B cell (primary cell): ENCODE measurements at places on chromosomes 1 and 21.

DNA sequence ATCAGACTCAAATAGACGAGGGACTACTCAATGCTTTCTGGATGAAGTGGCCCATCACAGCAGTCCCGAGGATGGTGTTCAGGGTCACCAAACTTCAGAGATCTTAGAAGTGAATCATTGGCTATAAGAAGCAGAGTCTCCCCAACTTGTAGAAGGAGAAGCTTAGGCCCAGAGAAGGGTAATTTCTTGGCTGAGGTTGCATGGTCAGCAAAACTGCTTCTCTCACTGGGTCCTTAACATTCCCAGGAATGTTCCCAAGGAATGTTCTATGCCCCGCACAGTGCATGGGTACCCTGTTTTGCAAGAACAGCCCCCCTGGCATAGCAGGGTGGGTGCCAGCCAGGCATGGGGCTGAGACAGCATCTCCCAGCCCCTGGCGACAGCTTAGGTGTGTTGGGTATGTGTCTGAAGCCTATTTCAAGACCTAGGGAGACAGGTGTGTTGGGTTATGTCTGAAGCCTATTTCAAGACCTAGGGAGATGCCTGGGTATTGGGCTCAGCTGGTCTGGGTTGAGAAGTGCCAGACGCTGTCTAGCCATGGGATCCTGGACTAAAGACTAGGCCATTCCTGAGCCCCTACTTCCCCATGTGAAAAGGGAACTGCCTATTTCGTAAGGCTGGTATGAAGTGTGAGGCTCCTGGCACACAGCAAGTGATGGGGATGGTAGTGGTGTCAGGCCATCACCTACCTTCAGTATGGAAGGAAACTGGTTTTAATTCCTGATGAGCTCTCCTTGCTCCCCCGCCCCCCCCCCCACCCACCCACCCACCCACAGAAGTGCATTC lies 26.1 kb downstream of the PADI6 start:
- no peak for DNase-seq

GRCh38 chr1:20792196-20792595 lies 5.1 kb upstream of the HP1BP3 start:
- no peak for DNase-seq

- DNase-seq: no peak
These were observed 146.4 kb downstream of the LRIG2 start for GRCh38 chr1:113219377-113219776.

DNA sequence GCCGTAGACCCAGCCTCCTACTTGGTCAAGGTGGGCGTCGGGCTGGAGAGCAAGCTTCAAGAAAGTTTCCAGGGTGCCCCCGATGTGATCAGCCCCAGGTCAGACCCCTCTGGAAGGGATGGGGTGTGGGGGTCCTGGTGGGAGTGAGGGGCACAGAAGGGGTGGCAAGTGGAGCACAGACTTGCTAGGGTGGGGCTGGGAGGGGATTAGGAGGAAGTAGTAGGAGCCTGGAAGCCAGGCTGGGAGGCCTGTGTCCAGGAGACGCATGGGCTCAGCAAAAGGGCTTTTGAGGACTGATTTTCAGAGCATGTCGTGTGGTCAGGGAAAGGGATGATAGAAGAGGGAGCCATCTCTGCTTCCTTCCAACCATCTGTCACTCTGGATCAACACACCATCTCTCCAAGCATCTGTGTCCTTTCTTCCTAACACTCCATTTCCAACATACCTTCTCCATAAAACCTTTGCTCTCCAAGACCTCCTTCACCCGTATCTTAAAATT lies 8.5 kb downstream of the TRIM46 start:
- DNase-seq: no peak

DNA sequence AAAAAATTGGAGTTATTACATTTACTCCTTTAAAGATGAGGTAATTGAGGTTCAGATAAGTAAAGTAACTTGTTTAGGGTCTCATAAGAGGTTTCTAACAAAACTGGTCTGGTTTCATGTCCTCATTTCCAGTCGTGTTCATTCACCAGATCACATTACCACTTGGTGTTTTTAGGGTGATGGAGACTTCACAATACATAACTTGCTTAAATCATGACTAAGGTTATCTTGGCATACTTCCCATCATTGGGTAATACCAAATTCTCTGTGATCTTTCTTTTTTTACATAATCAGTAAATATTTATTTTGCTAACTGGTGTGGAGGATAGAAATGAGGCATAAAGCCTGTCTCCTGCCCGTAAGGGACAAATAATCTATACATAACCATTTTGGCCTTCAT lies 31.6 kb upstream of the RPTN start:
- no peak for DNase-seq

DNA sequence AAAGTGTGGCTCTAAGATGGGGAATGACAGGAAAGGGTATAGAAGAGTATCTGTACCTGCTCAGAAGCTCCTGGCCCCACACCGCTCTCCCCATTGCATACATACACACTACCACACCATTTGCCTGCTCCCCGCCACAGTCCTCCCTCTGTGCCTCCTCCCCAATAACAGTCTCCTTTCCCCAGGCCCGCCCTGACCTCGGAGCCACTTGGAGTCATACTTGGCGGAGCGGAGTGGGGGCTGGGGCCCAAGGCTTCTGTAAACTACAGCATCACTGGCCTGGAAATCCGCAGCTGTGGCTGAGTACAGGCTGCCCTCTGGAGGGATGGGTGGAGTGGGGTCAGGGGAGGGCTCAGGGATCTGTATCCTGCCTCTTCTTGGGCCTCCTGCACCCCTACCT lies 8.6 kb downstream of the SEMA6C start:
- DNase-seq: no peak

DNA sequence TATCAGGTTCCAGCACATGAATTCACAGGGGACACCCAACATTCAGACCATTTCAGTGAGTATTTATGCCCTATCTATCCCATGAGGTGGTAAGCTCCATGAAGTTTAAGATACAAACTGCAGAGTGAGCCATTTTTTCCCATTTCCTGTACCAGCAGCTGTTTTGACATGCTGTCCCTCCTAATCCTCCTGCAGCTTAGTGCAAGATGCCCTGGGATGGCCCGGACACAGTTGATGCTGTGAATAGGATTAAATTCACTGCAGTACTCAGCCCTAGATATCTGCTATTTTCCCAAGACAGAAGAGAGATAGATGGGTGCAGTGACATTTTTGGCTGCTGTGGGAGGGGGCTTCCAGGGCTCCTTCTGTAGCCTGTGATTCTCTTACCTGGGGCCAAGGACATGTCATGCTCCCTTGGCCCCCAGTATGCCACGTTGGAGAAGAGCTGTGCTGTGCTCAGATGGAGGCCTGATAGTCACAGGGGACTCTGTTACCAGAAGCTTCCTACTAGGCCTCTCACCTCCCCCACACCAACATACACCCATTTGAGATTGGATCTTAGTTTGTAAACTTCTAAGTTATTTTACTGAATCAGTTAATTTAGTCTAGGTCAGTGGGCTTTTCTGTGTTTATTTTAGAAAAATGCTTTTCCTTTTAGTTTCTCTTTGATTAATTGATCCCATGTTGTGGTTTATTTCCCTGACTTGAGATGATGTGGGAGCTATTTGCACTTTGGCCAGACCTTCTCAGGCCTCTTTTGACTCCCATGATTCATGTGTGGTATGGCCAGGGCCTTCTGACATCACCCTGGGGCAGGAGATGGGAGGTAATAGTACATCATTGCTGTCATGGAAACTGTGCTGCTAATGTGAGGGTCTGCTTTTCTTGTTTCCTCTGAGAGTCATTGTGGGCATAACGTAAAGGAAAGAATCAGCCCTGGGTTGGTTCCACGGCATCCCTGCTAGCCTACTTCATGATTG lies 92.6 kb downstream of the ST3GAL3 start:
- no peak for DNase-seq

- no peak for DNase-seq
These were observed 159.8 kb upstream of the SGIP1 start for GRCh38 chr1:66374148-66374547.

GRCh38 chr1:93256433-93256832 lies 75.9 kb downstream of the CCDC18 start:
- DNase-seq: no peak

DNA sequence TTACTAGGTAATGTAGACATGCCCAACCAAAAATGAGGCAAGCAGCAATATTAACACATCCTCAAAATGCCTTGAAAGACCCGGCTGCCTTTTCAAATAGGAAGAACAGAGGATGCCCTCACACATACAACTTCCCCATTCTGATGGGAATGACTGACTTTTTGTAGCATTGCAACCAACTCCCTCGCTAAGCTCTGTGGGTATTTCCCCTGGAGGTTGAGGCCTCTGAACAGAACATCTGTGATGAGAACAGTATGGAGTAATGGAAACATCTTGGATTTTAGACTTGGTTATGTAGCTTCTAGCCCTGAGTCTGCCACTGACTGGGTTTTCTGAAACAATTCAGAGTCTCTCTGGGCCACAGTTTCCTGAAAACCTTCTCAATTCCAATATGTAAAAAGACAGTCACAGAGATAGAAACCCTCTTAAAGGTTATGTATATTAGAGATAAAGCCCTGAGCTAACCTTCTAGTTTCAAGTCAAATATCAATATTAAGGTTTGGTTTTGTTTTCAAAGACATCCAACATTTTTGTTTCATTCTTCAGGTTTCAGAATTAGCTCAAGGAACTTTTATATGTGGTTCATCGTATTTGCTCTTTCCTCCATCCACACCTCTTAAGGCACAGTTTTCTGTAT lies 311.5 kb downstream of the SETD4 start:
- DNase-seq: no peak

DNA sequence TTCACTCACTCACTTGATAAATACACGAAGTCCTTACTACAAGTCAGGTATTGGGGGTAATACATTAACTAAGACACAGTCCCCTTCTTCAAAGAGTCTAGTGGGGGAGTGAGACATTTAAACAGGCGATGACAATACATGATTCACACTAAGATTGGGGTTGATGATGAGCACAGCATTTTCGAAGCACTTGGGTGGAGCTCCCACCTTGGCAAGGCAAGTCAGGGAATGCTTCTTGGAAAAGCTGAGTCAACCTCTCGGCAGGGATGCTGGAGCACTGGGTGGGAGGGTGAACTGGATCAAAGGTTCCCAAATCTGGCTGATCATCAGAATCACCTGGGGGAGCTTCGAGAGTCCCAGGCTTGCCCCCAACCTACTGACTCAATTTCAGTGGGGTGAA lies 57.9 kb upstream of the ENAH start:
- DNase-seq: no peak

GRCh38 chr1:107920561-107920960 lies 44.4 kb downstream of the VAV3 start:
- DNase-seq: no peak

- DNase-seq: no peak
These were observed 88.6 kb downstream of the ZSWIM5 start for GRCh38 chr1:45117766-45118165.

DNA sequence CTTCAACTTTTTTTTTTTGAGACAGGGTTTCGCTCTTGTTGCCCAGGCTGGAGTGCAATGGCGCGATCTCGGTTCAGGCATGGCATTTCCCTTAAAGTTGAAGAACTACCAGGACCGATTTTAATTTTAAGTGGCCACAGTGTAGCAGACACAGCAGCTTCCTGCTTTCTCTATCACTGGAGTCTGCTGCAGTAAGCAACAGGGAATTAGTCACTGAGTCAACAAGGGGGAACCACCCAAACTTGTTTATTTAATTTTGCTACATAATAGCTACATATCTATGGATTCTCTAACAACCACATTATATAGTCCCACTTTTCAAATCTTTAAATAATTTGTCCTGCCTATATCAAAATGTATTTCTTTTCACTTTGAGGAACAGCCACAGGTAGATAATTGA lies 12.5 kb upstream of the TNNI3K start:
- no peak for DNase-seq

- no peak for DNase-seq
These were observed 141.5 kb upstream of the FGGY start for GRCh38 chr1:59155351-59155750.
